Foreskin keratinocyte (primary cell): ENCODE measurements at places on chromosomes 5 and 9. TPM values are rescaled to one million over a fixed set of nuclear protein-coding genes. Genes with fewer than 3 reads are reported as not detected.
A peak's percentile ranks its signal among the peaks of the same experiment; 100 is the strongest.

- DNase-seq: no peak
These were observed 126.8 kb upstream of the FBXL7 start for GRCh38 chr5:15373151-15373550.

DNA sequence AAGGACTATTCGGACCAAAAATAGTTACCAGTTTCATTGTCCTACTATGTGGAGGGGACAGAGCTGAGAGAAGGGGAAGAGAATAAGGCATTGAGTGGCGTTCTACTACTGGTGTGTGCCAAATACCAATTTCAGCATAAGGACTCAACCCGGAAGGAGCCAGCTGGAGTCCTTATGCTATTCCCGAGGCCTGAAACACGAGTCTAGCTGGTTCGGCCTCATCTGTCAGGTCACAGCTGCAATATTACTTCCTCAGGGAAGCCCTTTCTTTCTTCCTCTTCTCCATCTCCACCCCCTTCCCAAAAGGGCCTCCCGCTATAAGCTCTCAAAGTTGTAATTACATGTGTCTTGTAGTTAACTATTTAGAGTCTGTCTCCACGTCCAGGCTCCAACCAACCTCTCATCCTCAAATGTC is 20.5 kb upstream of the FER start:
- no peak for DNase-seq

- no peak for DNase-seq
These were observed 158.6 kb upstream of the PPP1R26 start for GRCh38 chr9:135320943-135321342.

GRCh38 chr5:169157064-169157463 is 143.9 kb downstream of the SLIT3 start:
- no peak for DNase-seq

- peak; percentile 15 for DNase-seq
These were observed 478 bp downstream of the TEX10 start for GRCh38 chr9:100352201-100352726.

DNA sequence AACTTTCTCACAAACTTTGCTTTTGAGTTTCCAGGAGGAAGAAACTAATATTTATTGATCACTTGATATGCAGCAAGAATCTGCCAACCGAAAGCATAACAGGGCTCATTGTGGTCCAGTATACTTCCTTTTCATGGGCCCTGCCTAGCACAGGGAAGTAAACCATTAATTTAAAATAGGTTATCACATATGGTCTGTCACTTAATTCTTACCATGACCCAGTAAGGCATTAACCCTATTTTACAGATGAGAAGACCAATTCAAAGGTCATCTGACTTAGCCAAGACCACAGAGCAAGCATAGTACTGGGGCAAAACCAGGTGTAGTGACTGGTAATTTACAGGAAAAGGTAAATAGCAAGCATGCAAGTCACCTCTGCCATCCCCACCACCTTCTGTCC is 336.9 kb upstream of the DMAC1 start:
- DNase-seq: no peak

GRCh38 chr5:134184155-134185135 is 7.7 kb upstream of the SKP1 start:
- DNase-seq: peak; percentile 37

DNA sequence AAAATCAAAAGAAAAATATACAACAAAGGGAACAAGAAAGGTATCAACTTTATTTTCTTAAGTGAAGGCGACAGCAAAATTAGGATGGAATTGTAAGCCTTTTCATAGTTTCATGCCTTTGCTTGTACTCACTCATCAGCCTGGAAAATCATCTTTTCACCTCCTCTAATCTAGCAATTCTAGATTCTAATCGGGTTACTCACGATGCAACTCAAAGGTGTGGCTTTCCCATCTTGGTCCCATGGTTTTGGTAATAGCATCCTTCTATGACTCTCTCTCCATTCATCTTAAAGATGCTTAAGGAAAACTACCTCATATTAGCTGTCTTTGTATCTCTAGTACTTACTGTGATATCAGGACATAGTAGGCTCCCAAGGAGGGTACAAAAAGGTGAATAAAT is 30.5 kb downstream of the DNAH5 start:
- DNase-seq: peak; percentile 88

DNA sequence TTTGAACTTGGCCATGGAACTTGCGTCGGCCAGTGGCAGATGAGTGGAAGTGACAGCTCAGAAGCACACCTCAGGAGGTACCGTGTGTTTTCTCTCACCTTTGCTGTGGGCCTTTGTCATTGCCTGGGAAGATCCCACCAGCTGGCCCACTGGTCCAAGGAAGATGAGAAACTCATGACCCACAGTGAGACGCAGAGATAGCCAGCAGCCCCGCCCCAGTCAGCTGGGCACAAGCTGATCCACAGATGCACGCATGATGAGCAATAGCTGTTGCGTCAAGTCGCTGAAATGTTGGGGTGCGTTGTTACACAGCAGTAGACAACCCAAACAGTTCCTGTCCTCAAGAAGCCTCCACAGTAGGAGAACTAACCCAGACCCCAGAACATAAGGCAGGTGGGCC is 30.8 kb upstream of the UNC5A start:
- no peak for DNase-seq

DMGDH gene
- polyA plus RNA-seq: 0.29 TPM in 1 of 2 replicates, not detected in the other

EPB41L4A gene
- polyA plus RNA-seq: 0.88 and 2.6 TPM in 2 replicates

HTR4 gene
- not detected in 2 replicates for polyA plus RNA-seq

HOMER1 gene
- polyA plus RNA-seq: 2.0 and 2.9 TPM in 2 replicates

PCDHGA10 gene
- 0.16 and 0.34 TPM in 2 replicates for polyA plus RNA-seq

SLC45A2 gene
- polyA plus RNA-seq: not detected in 2 replicates

NUTM2G gene
- not detected in 2 replicates for polyA plus RNA-seq
